ENCODE measurements at places on chromosomes 3 and 15. TPM values are rescaled to one million over a fixed set of nuclear protein-coding genes. Genes with fewer than 3 reads are reported as not detected.

Gene ARGFX
- not detected for polyA plus RNA-seq

Gene CCR5
- polyA plus RNA-seq: 7.4 TPM

Gene CCR9
- polyA plus RNA-seq: not detected

- no peak for DNase-seq
Measured at GRCh38 chr3:50170689-50171088, 15.6 kb downstream of the SEMA3F start.

Gene TMEM207
- not detected for polyA plus RNA-seq

Gene CIDEC
- not detected for polyA plus RNA-seq

GRCh38 chr3:123331651-123332050 is 117.2 kb downstream of the ADCY5 start:
- peak; percentile 31 for DNase-seq

DNA sequence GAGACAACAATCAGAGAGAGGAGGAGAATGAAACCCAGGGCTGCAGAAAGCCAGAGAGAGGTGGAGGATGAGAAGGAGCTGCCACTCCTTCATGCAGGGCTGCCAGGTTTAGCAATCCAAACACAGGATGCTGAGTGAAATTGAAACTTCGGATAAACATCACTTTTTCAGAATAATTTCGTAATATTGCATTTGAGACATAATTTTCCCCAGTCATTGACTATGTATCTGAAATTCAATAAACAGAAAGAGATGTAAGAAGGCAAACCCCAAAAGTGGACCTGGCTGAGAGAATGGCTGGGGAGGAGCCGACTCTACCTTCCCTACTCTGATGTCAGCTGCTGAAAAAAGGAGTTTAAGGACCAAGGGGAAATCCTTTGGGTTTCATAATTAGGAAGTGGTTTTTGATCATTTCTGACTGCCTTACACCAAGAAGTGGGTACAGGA is 33.8 kb downstream of the SLC9A9 start:
- no peak for DNase-seq

Gene GOLGA8R
- polyA plus RNA-seq: 2.6 TPM

- no peak for DNase-seq
Measured at GRCh38 chr15:39642011-39642640, 61.2 kb downstream of the THBS1 start.

GRCh38 chr3:99669879-99670555 is 31.6 kb downstream of the COL8A1 start:
- no peak for DNase-seq

DNA sequence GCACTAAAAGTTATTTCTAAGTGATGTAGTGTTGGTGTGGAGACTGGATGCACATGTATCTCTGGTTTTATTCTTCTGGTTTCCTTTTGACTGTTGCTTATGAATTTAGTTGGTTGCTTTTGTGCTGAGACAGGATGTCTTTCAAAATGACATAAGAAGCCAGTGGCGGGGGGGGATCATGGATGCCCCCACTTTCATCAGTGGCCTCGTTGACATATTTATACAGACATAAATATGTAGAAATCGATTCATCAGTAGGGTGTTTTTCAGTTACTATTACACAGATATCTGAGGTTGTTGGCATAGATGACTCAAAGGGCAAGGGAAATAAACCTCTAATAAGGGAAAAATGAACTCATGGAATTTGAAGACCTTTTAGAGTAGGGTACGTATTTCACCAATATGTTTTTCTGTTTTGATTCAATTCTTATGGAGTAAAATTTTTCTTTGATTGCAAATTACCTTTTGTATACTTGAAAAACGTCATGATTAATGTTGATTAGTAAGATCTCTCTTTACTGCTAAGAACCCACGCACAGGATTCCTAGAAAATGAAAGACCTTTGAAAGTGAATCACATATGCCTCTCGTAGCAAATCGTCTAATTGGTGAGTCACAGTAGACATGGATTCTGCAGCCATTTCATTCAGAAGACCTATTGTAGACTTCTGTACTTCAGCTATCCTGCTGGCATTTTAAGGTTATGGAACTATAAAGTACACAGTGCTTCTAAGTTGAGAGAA is 97.4 kb upstream of the RBMS3 start:
- DNase-seq: no peak

Gene CACNA1D
- 0.23 TPM for polyA plus RNA-seq

Gene SLC9C1
- polyA plus RNA-seq: 0.07 TPM

Gene MBNL1
- 39.7 TPM for polyA plus RNA-seq

GRCh38 chr15:42504631-42505030 is 9.2 kb downstream of the SNAP23 start:
- no peak for DNase-seq

DNA sequence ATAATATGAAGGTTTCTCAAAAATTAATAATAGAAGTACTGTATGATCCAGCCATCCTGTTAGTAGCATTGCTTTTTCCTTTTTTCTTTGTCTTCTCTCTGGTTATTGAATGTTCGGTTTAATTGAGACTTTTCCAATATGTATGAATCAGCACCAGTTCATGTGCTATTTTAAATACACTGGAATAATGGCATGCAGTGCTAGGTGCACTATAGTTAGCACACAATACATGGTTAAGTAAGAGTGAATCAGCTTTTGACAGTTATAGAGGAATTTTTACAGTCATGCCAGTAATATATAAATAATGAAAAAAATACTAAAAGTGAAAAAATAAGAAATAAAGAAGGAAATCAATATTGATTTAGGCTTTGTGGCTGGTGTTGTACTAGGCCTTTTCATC is 113.8 kb upstream of the STRIT1 start:
- no peak for DNase-seq

All from ovary (tissue), 10 donors.